Foreskin keratinocyte (primary cell): ENCODE measurements at places on chromosomes 5 and 9. TPM values are rescaled to one million over a fixed set of nuclear protein-coding genes. Genes with fewer than 3 reads are reported as not detected.

DNA sequence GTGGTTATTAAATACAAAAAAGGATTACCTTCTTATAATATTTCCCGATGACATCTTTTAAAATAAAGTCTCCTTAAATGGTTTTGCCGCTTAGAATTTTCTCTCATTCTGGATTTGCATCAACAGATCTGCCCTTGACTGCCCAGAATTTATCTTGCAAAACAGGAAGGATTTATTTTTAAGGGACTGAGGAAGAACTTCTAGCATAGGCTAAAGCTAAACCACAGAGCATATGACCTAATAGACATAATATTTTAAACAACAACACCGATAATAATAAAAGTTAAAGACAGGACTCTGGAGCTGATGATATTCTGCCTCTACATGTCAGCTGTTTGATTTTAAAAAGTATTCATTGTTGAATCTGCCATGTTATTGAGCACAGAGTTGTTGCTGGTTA, 145.3 kb upstream of the ADCY2 start:
- no peak for DNase-seq

DNA sequence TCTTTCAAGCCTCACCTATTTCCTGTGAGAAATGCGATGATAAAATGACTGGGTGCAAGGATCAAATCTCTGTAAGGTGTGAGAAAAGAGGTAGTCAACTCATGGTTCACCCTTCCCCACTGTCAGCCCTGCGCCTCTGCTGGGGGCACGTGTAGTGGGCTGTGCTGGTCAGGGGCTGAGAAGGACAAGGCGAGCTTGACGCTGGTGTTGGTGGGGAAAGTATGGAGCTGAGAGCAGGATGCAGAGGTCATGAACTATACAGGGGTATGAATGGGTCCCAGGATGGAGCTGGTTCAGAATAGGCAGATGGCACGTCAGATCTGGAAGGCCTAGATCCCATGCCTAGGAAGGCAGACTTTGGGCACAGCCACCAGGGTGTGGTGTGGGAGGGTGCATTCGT, 20.6 kb downstream of the PITX1 start:
- no peak for DNase-seq

GRCh38 chr9:95363051-95363841, 45.7 kb upstream of the FANCC start:
- no peak for DNase-seq

DNA sequence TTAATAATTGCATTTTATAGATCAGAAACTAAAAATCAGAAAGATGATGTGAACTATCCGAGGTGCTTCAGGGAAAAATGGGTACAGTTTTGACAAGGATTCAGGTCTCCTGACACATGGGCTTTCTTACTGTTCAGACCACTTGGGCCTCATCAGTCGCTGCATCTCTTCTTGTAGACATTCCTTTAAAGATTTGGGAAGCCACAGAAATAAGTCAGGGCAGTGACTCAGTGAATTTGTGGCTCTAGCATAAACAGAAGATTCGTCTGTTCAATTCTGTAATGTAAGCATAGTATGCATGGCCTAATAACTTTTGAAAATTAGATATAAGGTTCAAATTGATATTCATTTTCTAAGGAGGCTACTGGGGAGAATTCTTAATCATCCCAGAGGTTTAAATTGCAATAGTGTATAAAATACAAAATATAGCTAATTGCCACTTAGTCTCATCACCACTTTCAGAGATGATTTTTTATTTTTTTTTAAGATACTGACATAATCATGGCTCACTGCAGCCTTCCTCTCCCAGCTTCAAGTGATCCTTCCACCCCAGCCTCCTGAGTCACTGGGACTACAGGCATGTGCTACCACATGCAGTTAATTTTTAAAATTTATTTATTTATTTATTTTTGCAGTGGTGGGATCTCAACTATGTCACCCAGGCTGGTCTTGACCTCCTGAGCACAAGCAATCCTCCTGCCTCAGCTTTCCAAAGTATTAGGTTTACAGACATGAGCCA, 48.9 kb downstream of the RASEF start:
- no peak for DNase-seq

GRCh38 chr9:26735160-26735559, 157.4 kb downstream of the CAAP1 start:
- no peak for DNase-seq

Gene PCSK1
- polyA plus RNA-seq = not detected in 2 replicates

Gene MAMDC2
- 3.7 and 7.0 TPM in 2 replicates for polyA plus RNA-seq

Gene LCN6
- polyA plus RNA-seq = not detected in 2 replicates

Gene PLPP7
- polyA plus RNA-seq = not detected in 2 replicates

Gene TRIM36
- polyA plus RNA-seq = 0.32 and 0.50 TPM in 2 replicates

Gene THG1L
- polyA plus RNA-seq = 16.6 and 16.9 TPM in 2 replicates
